ENCODE measurements at places on chromosomes 3 and 15.

DNA sequence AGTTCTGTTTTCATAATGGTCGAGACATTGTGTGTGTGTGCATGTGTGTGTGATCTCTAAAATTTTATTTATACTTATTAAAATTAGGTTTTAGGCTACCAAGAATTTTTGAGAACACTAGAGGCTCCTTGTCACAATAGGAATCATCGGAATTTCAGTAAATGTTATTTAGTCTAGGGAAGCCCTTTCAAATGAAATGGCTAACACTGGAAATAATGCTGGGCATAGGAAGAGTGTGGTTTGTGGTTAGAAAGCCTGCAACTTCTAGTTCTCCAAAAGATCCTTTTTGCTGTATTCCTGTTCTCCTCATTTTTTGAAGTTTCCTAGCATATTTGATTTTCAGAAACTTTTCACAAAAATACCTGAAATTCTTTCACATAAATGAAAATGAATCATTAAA is 92.5 kb upstream of the MBNL1 start:
- DNase-seq: no peak

DNA sequence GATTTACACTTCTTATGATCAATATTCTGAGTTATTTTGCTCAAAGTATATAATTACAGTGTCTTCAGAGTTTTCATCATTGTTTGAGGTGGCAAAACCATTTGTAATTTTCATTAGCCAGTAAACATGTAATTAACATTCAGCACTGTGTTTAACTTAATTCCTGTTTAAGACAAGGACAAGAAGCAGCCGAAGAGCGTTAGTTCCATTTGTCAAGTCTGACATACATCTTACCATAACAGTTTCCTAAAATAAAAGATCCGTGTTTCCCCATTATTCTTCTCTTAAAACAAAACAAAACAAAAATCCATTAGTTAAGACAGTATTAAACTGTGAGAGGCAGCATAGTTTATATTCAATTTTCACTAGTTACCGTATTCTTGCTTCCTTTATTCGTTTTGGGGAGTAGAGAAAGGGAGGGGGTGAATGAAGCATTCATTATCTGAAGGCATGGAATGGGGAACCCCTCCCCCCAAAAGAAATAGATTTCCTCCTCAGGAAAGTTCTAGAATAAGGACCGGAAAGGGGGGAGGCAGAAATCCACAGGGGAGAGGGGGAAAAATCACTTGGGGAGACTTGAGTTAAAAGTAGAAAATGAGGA is 5.5 kb upstream of the NR2F2 start:
- no peak for DNase-seq

DNA sequence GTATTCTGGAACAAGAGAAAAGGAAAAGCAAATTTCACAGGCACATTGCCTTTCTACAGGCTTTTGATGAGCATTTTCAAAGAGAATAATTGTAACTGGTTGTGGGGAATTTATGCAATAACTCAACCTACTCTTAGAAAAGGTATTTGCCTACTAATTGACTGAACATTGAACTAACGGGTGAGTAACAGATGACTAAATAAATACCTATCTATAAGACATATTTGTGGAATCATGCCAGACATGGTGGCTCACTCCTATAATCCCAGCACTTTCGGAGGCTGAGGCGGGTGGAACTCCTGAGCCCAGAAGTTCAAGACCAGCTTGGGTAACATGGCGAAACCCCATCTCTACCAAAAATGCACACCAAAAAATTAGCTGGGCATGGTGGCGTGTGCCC is 367.7 kb downstream of the CGGBP1 start:
- DNase-seq: no peak

DNA sequence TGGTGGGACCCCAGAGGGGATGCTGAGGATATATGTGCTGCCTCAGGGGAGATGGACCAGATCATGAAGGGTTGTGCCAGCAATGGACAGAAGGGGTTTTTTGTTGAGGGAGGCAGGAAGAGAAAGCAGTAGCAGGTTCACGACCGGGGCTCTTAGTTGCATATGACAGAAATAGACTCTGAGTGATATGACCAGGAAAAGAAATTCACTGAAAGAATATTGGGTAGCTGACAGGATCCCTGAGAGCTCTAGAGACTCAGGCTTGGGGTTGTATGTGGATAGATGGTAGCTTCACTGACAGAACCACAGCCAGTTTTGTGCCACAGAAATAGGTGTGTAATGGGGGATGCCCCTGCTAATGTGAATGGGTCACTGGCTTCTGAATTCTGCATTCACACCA is 241.6 kb downstream of the ZNF621 start:
- no peak for DNase-seq

DNA sequence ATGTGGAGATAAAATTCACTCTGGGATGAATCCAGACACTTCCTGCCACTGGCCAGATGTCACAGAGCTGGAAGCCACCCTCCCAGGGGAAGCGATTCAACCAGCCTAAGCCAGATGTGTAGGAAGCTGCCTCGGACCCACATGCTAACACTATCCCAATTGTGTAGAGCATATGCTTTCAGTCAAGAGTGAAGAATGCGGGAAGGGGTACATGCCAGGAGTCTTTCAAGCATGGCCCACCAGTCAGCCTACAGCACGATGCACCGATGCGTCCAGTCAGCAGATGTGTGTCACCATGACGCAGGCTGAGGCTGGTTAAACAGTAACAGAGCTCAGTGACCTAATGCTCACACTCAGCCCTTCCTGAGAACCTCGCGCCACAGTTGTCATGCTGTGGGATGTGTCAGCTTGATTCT is 38.8 kb upstream of the BNC1 start:
- DNase-seq: no peak

- DNase-seq: no peak
These were observed 16.5 kb upstream of the ZBTB47 start for GRCh38 chr3:42637001-42637400.

DNA sequence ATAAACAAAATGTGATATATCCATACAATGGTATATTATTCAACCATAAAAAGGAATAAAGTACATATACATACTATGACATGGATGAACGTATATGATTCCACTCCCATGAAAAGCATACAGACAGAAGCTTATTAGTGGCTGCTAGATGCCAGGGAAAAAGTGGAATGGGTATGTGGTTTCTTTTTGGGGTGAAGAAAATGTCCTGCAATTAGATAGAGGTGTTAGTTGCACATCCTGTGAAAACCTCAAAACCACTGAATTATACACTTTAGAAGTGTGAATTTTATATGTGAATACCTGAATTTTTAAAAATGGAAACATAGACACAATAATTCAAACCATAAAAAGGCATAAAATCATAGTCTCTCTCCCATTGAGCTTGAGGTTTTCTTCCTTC is 11.2 kb downstream of the DENND6A start:
- DNase-seq: no peak

GRCh38 chr3:36704280-36704679 is 60.1 kb downstream of the DCLK3 start:
- no peak for DNase-seq

DNA sequence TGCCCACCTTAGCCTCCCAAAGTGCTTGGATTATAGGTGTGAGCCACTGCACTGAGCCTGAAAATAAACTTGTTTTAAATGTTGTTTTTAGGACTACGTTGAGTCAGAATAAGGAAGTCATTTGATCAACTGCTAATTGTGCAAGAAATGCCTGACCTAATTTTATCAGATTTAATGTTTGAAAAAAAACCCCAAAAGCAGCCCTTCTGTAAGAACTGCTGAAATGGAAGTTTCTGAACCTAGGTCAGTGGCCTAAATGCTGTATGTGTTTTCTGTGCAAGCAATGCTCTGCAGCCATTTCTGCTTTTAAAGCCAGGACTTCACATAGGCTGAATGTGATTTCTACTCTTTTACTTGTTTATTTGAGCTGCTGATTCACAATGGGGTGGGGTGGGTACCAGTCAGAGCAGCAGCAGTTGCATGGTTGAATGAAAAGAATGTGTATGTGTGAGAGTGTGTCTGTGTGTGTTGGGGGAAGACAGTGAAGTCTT is 6.6 kb downstream of the GPX1 start:
- no peak for DNase-seq

- DNase-seq: no peak
These were observed 497.7 kb downstream of the OCA2 start for GRCh38 chr15:27601239-27601960.

- no peak for DNase-seq
These were observed 2.9 kb downstream of the STOML1 start for GRCh38 chr15:73989001-73989798.

Measured in NCI-H524 treated with DMSO at 0.1 percent for 48 hours (cell line).